ENCODE measurements at places on chromosomes 4 and X.

DNA sequence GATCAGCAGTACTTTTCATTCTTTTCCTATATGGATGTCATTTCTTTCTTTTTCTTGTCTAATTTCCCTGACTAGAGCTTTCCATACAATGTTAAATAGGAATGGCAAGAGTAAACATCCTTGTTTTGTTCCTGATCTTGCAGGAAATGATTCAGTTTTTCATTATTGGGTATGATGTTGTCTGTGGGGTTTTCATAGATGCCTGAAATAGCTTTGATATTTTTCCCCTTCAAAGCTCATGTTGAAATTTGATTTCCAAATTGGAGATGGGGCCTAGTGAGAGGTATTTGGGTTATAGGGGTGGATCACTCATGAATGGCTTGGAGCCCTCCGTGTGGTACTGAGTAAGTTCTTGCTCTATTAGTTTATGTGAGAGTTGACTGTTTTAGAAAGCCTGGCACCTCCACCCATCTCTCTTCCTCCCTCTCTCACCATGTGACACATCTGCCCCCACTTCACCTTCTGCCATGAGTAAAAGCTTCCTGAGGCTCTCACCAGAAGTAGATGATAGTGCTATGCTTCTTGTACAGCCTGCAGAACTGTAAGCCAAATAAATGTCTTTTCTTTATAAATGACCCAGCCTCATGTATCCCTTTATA lies 22.3 kb upstream of the VSIG1 start:
- DNase-seq: no peak

DNA sequence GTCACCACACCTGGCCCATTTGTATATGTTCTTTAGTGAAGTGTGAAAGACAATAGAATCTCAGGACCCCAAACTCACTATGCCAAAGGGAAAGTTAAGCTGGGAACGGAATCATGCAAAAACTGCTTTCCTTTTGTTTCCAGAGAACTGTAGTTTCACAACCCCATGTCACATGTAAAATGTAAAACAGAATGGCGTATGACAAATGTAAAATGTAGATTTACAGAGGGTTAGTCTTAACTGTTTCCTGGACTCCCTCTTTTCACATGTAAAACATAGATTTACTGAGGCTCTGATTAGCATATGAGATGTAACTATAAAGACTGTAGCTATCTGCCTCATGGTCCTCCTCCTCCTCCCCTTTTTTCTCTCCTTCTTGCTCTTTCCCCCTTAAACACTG lies 66.3 kb downstream of the ABLIM2 start:
- no peak for DNase-seq

DNA sequence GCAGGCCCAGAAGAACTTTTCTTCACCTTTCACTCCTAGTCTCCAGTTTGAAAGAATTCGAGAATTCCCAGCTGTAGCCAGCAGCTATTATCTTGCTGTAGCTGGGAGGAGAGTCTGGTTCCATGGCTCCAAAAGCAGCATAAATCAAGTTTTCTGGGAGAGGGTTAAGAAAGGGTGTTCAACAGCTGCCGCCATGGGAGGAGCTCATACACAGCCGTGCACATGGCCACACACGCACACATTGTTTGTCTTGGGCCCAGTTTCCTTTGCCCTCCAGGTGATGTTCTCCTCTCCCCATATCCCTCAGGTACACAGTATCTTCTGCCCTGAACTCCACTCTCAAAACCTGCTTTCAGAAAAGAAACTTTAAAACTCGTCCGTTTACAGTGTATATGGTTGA lies 4.1 kb upstream of the GPC3 start:
- DNase-seq: no peak

DNA sequence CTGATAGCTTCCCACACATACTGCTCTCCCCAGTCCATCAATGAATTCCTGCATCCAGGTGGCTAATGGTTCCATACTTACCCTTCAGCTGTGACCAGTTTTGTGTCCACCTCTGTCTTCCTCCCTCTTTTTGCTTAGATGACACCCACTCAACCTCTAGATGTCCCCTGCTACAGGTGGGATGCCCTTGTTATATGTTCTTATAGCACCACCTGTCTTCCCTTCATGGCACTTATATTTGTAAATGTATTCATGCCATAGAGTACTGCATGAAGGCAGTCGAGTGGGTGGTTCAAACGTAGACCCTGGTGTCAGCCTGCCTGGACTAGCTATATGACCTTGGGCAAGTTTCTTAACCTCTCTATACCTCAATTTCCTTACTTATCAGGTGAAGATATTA lies 6.5 kb upstream of the USP46 start:
- no peak for DNase-seq

GRCh38 chr4:185394568-185395237 lies 1.0 kb downstream of the LRP2BP start:
- no peak for DNase-seq

- no peak for DNase-seq
These were observed 30.5 kb downstream of the F11 start for GRCh38 chr4:186296481-186296880.

- DNase-seq: no peak
These were observed 111.4 kb downstream of the SH3KBP1 start for GRCh38 chrX:19775830-19776485.

DNA sequence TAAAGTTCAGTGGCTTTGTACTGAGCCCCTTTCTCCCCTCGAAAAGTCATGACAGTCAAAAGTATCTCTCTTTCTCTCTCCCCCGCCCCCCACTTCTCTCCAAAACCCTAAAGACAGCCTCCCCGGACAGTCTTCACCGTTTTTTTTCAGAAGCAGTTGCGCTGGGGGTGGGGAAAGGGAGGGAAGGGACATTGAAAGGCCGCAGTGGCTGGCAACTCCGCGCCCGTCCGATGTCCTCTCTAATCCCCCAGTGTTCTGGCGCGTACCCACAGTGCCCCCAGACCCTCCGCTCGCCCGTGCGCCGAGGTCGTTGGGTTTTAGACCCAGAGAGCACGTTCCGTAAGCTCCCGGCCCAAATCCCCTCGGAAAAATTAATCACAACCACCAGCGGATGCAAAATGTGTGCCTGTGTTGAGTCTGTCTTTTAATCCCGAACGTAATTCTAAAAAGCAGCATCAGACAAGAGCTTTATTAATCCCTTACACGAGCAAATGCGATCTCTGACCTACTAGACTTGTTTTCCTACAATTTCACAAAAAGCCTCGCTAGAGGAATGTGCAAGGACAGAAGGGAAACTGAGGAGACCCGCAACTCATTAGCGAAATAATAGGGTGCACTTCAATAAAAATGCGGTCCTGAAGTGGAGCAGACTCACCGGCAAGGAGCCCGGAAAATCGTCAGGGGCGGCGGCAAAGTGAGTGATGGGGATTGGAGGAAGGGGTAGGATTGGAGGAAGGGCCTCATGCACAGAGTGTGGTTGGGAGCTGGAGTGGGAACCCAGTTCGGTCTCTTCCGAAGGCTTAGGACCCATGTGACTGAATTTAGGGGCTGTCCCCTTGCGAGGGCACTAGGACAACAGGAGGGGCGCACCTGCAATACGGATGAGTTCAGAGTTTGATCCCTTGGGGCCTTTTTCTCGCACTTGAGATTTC lies 12.2 kb upstream of the PRDM8 start:
- DNase-seq: no peak

DNA sequence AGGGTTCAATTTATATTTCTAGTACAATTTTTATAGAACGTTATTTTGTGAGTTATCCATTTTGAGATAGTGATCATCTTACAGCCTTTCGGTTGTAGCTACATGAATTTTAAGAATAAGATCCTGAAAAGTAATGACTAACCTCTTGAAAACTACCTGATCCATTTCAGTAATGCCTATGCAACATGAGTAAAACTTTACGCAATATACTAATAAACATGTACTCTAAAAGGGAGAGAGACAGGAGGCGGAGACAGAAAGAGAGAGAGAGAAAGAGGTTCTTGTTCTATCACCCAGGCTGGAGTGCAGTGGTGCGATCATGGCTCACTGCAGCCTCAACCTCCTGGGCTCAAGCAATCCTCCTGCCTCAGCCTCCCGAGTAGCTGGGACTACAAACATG lies 816.1 kb downstream of the CCSER1 start:
- no peak for DNase-seq

DNA sequence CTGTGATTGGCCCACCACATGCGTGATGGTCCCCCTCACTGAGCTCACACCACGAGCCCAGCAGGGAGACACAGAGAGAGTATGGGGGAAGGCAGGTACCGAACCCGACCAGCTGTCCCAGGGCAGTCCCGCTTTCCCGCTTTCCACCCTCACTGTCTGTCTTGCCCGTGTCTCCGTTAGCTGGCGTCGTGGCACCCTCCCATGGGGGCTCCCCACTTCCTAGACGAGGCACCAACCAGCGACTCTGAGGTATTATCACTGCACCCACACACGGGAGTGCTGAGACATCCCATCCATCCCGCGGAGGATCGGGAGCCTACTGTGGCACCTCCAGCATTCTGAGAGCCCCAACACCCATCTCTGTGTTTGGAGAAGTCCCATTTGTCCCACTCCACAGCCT lies 43.0 kb upstream of the NHSL2 start:
- DNase-seq: no peak

All from Right ventricle myocardium superior (tissue), 1 donor.